ENCODE measurements at places on chromosomes 2 and 18.

GRCh38 chr2:230738924-230739323, 26.3 kb downstream of the CAB39 start:
- DNase-seq, result no peak

DNA sequence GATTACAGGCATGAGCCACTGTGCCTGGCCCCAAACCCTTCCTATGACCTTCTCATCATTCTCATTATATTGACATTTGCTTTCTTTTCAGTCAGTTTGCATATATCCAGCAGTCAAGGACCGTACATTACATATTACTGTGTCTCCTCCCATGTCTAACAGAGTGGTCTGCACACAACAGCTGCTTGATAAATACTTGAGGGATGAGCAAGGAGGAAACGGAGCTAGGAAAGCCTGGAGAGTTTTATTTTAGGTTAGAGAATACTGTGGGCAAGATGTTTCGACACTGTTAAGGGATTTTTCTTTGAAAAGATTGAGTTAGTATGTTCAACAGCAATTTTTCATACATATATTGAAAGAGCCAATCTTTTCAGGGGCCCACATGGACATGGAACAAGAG, 76.2 kb upstream of the CHRNA1 start:
- DNase-seq, result no peak

- DNase-seq, result no peak
Observed at GRCh38 chr2:227862741-227863588, 8.5 kb upstream of the DAW1 start.

DNA sequence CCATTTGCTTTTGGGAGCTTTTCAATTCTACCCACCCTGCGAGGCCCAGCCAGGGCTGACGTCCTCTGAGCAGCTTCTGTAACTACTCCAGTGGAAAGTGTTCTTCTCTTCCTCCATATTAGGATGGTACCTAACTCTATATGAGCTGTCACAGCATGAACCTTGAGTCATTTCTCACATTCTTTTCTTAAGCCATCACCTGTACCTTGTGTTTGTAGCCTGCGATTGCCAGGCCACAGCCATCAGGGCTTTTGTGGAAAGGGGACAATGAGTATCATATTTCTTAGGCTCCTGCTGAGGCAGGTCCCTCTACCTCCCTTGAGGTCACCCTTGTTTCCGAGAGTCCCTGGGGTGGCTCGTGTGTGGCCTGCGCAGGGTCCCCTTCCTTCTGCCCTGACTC, 144.5 kb upstream of the DLX2 start:
- no peak for DNase-seq

- DNase-seq, result no peak
Observed at GRCh38 chr2:29481313-29481712, 366.1 kb downstream of the CLIP4 start.

DNA sequence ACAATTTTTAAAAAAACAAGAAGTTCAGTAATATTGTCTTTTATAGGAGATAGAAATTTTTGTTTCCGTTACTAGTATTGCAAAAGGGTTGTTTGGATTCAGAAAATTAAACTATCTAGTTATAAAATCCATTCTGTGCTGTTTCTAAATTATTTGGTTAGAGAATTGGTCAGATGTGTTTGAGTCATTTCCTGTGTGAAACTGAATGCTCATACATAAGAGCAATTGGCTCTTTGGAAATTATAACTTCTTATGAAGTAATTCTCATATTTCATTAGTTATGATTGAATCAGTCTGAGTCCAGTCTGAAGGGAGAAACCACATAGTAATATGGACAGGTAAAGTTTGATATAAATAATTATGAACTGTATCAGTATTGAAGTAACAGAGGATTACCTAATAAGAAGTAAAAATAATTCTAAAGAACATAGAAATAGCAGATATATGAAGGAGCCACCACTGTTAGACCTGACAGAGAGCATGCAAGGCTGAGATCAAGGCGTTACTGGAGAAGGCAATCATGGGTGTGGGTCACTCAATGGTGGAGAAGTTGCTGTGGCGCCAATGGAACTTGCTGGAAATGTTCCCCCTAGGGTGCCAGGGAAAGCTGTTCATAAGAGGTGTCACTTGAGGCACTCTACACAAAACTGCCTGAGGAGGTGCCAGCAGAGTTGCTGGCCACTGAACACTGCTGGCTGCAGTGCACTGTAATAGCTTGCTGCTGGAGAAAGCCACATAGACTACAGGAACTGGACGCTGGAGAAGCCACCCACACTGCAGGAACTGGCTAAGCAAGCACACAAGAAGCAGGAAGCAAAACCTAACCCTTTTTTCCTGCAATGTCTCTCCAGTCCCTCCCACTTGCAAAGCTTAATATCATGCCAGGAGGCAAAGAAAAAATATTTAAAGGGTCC, 18.0 kb upstream of the FAP start:
- no peak for DNase-seq

GRCh38 chr18:10127729-10128128, 213.9 kb downstream of the VAPA start:
- DNase-seq, result no peak

DNA sequence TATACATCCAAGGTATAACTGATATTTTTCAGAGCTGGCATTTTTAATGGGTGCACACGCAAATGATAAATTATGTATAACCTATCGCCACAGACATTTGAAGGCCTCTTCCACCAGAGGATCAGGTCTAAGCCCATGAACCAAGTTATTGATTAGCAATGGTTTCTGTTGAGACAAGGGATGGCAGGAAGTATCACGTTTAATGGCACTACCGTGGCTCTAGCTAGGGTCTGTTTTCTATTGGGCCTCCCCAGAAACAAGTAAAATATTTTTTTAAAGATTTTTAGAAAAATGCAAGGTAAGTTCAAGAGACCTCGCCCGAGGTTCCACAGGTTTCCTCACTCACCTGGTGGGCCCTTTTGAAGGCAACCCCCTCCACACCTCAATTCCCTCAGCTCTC, 667 bp downstream of the GFPT1 start:
- no peak for DNase-seq

DNA sequence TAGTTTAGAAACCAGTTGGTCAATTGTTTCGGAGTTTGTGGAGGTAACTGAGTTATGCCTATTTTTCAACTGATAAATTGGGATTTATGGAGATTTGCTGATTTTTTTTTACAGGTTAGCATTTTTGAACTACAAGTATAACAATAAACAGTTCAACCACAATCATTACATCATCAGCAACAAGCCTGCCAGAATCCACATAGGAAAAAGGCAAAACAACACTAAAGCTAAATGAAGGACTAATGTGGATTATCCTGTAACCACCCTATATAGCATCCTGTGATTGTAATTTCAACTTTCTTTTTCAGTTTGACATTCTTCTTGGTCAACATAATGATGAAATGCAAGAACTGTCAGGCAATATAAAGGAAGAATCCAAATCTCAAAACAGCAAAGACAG, 76.5 kb downstream of the CCDC102B start:
- DNase-seq, result no peak

GRCh38 chr2:145797692-145798091, 1277.8 kb upstream of the ZEB2 start:
- no peak for DNase-seq

DNA sequence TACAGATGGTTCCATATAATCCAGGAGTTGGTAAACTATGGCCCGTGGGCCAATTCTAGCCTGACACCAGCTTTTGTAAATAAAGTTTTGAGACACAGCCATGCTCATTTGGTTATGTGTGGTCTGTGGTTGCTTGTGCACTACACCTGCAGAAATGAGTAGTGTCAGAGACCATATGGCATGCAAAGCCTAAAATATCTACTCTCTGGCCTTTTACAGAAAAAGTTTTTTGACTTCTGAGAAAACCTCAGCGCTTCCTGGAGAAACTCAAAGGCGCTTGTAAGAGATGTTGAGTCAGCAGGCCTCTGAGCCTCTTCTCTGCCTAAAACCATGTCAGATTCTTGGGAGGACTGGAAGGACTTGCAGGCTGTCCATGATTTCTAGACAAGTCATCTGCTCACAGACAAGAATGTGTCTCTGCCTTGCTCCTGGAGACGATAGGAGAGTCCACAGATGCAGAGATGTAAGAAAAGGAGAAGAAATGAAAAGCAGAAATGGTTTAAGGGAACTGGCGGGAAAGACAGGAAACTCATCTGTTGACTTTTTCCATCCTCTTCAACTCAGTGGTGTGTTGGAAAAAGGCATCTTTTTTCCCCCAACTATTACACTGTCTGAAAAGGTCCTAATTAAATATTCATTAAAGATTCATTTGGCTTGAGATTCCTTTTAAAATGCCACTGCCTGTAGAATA, 5.2 kb downstream of the TTC39C start:
- no peak for DNase-seq

DNA sequence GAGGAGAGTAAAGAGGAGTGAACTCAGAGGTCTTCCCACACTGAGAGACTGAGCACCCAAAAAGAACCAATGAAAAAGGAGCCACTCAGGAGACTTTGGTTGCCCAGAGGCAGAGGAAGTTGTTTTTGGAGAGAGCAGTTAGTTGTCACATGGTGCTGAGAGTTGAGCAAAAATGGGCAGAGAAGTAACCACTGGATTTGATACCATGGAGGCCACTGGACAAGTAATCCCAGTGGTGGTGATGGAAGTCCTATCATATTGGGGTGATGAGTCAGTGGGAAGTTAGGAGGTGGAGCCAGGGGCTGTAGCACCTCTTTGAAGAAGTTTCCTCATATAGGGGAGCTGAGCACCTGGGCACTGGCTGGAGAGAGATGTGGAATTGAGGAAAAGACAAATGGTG, 235.8 kb downstream of the TPGS2 start:
- DNase-seq, result no peak

GRCh38 chr2:177398290-177398683, 5.7 kb downstream of the AGPS start:
- no peak for DNase-seq

DNA sequence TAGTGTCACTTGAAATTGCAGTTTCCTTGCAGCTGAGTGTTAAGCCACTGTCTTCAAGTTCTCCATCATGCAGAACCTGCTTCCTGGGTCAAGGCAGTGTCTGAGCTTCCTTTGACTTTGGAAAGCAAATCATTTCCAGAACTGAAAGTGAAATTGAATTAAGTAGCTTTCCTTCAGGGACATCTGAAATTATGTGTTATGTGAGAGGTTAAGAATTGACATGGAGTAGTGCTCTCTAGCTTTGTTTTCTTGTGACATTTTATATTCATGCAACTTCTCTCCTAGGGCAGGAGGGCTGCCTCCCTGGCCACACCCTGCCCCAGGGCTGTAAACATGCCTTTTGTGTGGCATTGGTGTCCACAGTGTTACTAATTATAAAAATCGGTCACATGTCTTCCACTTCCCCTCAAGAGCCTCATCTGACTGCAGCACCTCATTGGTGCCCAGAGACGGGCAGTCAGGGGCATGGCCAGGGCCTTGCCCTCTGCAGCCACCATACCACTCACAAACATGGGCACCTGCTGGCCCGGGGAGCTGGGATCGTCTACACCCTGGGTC, 14.4 kb downstream of the RAB12 start:
- no peak for DNase-seq

GRCh38 chr2:192584976-192585375, 390.2 kb upstream of the TMEFF2 start:
- DNase-seq, result no peak

DNA sequence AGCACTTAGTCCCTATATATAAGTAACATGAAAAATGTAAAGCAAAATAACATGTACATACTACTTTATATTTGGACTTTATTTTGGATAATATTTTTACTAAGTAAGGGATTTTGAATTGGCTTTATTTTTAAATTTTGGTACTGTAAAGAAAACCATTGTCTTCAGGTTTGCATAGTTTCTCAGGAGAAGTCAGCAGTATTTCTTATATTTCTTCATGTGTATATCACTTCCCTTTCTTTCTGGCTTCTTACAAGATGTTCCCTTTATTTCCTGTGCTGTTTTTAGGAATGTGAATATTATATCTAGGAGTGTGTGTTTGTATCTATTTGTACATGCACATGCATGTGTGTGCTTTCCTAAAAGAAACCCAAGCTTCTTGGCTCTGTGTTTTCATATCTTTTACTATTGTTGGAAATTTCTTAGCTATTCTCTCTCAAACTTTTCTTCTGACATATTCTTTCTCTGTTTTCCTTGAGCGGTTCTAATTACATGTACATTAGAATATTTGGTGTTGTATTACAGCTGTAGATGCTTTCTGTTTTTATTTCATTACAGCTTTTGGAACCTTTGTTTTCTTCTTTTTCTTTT, 1549.7 kb upstream of the ACVR2A start:
- DNase-seq, result no peak

DNA sequence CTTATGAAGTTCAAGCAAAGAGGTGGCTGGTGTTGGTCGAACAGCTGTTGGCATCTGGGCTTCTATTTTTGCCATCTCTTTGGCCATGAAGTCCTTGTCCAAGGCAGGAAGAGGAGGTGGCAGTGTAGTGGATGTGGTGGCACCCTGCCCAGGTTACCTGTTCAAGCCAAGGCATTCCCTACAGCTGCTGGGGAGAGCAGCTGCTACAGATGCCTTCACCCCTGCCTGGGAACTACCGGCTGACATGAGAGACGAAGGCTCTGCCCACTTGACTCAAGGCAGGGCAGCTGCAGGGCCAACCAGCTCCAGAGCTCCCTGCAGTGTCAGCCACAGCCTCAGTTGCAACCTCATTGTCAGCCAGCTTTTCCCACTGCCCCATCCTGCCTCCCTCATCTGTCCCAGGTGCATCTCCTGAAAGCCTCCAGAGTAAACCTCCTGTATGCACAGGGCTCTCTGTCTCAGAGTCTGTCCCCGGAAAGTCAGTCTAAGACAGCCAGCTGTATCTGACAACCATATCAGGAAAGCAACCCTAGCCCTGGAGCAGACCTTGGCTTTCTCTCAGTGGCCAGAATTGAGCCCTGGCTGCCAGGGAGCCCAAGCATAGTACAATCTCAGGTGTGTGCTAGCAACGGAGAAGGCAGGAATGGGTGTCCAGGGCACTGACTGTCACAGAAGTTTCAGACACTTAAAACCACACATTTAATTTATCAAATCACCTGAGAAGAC, 115.9 kb downstream of the RPIA start:
- DNase-seq, result no peak

GRCh38 chr2:120948662-120949011, 213.0 kb downstream of the GLI2 start:
- DNase-seq, result no peak

- no peak for DNase-seq
Observed at GRCh38 chr18:46563317-46563716, 93.7 kb downstream of the LOXHD1 start.

- no peak for DNase-seq
Observed at GRCh38 chr2:26754972-26755670, 9.0 kb upstream of the SLC35F6 start.

- no peak for DNase-seq
Observed at GRCh38 chr2:24721470-24721869, 71.7 kb downstream of the PTRHD1 start.

- no peak for DNase-seq
Observed at GRCh38 chr18:59266886-59267502, 6.3 kb downstream of the RAX start.

GRCh38 chr2:162017233-162017632, 56.8 kb downstream of the DPP4 start:
- no peak for DNase-seq

- DNase-seq, result no peak
Observed at GRCh38 chr2:216130346-216130971, 21.3 kb downstream of the XRCC5 start.

GRCh38 chr2:25230198-25230947, 62.0 kb upstream of the POMC start:
- no peak for DNase-seq
